ENCODE measurements at places on chromosomes 5 and 9.

DNA sequence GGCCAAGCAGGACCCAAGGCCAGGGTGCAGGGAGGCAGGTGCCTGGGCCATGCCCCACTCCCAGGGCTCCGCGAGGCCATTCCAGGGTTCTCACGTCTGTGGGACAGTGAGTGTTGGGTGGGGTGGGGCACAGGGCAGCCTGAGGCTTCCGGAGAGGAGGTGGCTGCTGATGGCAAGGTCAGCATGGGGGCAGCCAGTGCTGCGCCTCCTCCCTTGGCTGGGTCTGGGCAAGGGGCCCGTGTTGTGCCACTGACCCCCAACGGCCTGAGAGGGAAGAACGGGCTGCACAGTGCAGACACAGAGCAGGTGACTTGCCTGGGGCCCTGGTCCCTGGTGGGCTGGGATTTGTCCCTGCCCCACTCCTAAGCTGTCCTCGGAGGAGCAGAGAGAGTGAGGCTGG lies 82.1 kb downstream of the RXRA start:
- DNase-seq = no peak

GRCh38 chr5:178319541-178320041 lies 87.0 kb upstream of the PHYKPL start:
- DNase-seq = no peak

DNA sequence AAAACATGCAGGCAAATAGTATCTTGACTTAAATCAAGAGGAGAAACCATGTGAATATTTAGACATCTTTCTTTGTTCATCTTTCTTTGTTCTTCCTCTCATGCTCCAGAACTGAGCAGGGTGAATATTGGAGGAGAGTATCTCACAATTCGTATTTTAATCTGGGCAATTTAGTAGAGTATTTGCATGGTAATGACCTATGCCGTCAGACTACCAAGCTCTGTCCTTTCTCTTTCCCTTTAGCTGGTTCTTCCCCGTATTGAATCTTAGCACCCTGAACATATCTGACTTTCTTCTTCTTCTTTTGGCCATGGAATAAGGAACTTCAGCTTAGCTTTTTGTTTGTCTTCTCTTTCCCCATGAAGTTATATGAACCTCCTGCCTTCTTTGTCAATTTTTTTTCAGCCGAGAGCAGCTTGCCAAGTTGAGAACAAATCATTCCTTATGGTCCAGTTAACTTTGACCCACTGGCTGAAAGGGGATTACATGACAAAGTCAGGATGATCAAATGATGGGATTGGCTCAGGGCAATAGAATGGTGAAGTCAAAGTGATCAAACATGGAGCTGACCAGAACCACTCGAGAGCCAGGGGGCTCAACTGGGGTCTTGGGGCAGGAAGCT lies 95.8 kb downstream of the DAPK1 start:
- DNase-seq = no peak

DNA sequence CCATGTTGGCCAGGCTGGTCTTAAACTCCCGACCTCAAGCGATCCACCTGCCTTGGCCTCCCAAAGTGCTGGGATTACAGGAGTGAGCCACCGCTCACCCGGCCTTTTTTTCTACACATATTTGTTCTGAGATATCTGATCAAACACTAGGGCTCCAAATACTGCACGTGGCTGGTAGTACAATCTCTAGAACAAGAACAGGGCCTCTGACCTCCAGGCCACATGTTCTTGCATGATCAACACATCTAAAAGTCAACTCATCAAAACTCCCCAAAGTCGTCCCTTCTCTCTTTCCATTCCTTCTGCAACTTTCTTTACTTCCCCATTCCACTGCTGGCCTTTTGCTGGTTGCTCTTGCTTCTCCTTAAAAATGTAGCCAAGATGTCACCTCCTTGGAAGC lies 113.3 kb upstream of the LHFPL2 start:
- DNase-seq = no peak

DNA sequence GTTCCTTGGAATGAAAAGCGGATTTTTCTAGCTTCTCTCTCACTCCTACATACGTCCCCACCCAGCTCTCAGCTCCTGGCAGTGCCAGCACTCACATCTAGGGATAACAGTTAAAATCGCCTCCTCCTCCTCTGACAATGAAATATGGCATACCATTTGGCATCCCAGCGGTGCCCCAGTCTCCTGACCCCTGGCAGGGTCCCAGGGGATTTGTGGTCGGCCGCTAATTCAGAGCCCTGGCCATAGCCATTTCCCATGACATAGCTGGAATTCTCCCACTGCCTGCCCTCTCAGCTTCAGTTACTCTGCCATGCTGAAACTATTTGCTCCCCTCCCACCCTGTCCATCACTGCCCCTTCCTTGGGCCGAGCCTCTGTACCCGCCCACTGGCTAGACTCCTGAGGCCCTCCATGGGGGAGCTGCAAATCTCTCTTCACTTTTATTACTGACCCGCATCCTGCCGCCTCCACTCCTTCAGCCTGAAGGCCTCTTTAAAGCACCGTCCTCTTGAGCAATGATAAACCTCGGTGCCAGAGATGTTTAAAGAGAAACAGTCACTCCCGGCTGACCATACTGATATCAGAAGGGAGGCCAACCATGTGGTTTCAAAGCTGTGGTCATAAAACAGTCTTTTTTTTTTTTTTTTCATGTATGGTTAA lies 139.8 kb downstream of the SLIT3 start:
- DNase-seq = no peak

DNA sequence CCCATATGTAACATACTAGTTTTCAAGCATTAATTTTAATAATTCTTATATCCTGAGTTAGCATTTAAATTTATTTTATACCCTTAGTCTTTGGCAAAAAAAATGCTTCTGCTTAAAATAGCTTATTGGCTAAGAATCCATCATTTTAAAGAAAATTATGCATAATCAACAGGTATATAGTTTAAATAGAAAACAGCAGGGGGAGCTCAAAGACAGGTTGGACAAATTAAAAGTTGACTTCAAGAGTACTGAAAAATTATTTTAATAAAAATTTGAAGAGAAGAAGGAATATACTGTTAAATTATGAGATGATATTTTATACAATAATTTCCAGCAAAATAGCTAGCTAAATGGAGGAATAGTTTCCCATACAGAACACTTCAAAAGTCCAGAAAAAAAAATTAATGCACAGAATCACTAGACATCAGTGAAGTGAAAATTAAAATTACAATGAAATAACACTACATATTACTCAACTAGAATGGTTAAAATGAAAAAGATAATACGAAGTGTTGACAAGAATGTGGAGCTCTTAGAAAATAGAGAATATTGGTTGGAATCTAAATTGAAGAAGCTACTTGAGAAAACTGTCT lies 387.1 kb downstream of the PDE4D start:
- no peak for DNase-seq

DNA sequence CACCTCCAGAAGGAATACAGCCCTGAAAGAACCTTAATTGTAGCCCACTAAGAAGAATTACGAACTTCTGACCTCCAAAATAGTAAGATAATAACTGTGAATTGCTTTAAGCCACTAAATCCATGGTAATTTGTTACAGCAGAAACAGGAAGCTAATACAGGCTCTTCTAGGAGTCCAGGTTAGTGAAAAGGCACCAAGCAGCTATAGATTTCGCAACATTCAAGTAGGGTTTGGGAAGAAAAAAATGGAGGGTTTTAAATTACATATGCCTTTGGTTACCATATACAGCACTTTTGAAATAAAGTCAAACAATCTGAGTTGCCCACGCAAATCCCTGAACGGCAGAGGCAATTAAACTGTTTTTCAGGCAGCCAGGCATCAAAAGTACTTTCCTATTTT lies 1.7 kb upstream of the ACTL7A start:
- DNase-seq = no peak

DNA sequence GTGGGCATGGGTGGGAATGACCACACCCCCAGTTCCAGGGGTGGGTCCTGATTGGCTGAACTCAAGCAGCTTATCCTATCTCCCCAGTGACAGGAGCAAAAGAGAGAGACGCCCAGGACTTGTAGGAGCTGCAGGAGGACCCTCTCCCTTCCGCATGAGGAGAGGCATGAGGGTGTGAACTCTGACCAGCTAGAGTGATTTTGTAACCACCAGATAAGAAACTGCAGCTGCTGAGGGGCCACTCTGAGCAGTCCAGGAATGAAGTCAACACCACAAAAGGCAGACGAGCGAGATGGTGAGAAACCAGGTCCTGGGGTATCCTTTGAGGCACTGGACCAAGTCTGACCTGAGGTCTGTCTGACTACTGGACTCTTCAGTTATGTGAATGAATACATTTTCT lies 521.9 kb downstream of the BNC2 start:
- no peak for DNase-seq

- no peak for DNase-seq
Measured at GRCh38 chr5:170644501-170644900, 139.0 kb upstream of the GABRP start.
